Sigmoid colon (tissue), 7 donors: ENCODE measurements at places on chromosomes 16 and 17.

DNA sequence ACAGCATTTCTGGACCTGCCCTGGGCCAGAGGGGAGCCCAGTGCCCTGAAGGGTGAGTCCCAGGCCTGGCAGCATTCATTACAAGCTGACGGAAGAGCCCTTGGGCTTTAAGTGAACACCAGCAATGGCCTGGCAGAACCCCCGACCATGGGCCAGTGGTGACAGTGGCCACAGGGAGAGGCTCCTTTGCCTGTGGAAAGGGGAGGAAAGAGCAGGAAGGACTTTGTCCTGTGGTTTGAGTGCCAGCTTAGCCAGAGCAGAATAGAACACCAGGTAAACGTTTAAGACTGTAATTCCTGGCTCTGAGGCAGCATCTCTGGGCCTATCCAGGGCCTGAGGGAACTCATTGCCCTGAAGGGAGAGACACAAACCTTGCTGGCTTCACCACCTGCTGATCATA lies 34.3 kb upstream of the ATP2C2 start:
- no peak for DNase-seq

DNA sequence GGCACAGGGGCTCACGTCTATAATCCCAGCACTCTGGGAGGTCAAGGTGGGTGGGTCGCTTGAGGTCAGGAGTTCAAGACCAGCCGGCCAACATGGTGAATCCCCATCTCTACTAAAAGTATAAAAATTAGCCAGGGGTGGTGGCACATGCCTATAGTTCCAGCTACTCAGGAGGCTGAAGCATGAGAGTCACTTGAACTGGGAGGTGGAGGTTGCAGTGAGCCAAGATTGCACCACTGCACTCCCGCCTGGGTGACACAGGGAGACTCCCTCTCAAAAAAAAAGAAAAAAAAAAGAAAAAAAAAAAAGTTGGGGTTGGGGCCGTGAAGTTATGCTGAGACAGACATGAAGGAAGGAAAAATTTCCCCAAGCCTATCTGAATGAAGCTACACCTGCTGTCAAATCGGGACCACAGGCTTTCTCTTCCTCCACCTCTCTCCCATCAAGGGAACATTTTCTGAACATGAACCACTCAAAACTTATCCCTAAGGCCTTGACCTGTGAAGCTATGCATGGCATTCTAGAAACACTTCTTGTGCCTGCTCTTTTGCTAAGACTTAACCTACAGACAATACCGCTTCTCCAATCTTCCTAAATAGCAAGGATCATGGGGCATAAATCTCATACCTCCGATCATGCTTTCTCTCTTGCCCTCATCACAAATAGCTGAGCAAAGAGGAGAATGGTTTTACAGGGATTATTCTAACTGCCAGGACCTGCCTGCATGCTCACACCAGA lies 88.6 kb downstream of the CYTH1 start:
- no peak for DNase-seq

- no peak for DNase-seq
Observed at GRCh38 chr16:53689636-53690035, 14.0 kb downstream of the RPGRIP1L start.

DNA sequence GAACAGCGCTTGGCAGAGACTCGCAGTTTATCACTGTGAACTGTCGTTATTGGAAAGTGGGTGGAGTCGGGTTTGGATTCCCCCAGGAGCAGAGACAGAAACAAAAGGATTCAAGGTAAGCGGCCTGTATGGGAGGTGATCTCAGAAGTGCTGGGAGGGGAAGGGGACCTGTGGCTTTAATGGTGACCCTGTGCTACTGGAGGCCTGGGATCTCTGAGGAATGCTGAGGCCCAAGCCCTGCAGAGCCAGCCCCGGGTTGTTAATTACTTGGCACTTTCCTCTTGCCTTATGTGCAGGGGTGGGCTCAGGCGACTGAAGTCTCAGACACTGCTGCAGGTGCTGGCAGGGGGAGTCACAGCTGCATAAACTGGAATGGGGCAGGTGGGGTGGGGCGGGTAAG lies 27.4 kb downstream of the IRF8 start:
- DNase-seq: no peak

GRCh38 chr16:19809121-19809635 lies 75.5 kb downstream of the GPRC5B start:
- peak; percentile 49 for DNase-seq

GRCh38 chr16:75238132-75238852 lies 13.1 kb downstream of the BCAR1 start:
- DNase-seq: peak; percentile 96

- no peak for DNase-seq
Observed at GRCh38 chr17:35295686-35296085, 52.8 kb downstream of the SLFN5 start.

DNA sequence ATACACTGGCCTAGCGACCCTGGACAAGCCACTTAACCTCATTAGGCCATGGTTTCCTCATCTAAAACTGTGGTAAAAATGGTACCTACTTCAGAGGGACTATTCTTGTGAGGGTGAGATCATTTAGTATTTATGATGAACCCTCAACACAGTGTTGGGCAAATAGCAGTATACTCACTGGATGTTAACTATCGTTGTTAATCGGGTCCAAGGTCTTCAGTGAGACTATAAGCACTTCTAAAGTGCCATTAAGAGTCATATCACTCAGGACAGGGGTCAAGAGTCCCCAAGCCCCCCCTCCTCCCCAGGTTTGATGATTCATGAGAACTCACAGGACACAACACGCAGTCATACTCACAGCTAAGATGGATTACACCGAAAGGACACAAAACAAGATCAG lies 11.0 kb downstream of the TK2 start:
- DNase-seq: no peak

DNA sequence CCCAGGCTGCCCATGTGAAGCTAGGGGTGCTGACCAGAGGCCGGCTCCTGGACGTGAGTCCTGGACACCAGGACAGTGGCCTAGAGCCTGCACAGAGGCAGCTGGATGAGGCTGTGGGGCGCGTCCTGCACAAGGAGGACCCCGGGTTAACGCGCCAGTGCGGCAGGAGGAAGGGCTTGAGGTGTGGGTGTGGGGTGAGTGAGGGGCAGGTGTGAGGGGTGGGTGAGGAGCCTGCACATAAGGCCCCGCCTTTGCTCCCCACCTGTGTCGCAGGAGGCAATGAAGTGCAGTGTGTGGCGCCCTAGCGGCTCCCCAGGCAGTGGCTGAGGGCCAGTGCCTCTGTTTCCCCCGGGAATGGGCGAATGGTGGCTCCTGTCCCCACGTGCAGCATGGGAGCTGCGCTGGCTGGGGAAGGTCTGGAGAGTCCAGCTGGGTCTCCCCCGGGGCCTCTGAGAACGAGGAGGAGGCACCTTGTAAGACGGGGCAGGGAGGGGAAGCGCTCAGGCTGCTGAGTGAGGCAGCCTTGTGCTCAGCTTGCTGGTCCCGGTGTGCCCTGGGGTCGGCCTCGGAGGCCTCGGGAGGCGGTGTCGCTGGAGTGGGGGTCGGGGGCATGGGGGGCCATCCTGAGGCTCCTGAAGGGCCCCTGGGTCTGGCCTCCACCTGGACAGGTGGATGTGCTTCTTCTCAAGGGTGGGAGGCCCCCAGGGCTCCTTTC lies 3.2 kb downstream of the CD7 start:
- no peak for DNase-seq

- DNase-seq: no peak
Observed at GRCh38 chr17:44170499-44171201, at the start of gene ASB16. ASB16 (plus strand) TSS chr17:44170704; CDS start chr17:44170790, 86 bp downstream.

DNA sequence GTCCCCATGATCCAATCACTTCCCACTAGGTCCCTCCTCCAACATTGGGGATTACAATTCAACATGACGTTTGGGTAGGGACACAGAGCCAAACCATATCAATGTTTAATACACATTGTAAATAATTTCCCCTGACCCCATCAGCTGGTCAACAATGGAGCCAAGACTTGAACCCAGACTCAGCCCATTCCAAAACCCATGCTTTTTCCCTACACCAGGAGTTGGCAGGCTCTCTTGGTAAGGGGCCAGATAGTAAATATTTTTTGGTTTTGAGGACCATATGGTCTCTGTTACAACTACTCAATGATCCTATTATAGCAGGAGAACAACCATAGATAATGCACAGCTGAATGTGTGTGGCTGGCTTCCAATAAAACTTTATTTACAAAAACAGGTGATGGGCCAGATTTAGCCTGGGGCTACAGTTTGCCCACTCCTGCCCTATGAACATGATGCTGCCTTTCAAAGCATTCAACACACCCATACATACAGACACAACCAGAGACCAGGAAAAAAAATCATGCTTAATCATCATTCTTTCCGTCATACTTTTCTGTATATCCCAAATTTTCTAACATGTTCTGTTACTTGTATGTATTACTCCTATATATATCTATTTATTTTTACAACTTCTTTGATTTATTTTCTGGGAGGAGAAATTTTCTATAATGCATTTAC lies 22.1 kb upstream of the MSI2 start:
- no peak for DNase-seq

- DNase-seq: peak; percentile 78
Observed at GRCh38 chr16:19136549-19137196, 22.9 kb downstream of the ITPRIPL2 start.

DNA sequence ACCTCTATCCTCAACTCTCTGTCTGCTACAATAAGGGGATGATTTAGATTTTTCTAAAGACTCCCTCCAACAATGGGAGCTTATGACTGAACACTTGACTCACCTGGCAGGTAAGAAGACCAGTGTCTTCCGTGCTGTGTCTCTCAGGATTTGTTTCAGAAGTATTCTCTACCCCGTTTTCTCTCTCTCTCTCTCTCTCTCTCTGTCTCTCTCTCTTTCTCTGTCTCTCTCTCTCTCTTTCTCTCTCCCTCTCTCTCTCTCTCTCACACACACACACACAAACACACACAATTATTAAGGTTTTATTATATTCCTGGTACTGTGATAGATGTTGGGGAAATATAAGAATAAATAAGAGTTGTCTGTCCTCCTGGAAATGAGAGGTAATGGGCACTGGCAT lies 263.9 kb downstream of the TOX3 start:
- DNase-seq: no peak

DNA sequence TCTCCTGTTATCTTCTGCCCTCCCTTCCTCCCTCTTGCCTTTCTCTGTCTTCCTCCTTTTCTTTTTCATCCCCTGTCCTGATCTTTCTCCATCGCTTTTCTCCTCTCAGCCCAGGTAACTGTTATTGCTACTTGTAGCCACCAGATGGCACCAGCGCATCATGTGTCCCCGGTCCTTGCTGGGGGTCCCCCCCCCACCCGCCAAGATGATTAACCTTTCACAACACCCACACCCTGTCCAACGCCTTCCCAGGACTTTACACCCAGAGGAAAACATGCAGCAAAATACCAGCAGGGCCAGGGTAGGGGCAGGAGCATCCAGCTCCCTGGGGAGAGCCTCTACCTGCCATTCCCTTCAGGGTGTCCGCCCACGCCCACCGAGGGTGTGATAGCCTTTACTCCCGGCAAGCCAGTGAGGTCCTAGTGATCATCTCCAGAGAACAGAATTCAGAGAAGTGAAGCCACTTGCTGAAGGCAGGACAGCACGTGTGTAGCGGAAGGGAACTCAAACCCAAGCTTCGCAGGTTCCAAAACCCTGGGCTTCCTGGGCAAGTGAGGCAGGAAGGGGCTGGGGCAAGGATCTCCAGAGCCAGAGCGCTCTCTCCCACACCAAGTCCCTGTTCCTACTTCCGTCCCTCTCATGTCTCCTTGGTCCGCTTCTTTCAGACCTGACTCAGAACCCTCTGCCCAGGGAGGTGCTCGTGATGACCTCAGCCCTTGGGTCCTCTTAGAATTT lies 13.4 kb upstream of the TAC4 start:
- DNase-seq: no peak

DNA sequence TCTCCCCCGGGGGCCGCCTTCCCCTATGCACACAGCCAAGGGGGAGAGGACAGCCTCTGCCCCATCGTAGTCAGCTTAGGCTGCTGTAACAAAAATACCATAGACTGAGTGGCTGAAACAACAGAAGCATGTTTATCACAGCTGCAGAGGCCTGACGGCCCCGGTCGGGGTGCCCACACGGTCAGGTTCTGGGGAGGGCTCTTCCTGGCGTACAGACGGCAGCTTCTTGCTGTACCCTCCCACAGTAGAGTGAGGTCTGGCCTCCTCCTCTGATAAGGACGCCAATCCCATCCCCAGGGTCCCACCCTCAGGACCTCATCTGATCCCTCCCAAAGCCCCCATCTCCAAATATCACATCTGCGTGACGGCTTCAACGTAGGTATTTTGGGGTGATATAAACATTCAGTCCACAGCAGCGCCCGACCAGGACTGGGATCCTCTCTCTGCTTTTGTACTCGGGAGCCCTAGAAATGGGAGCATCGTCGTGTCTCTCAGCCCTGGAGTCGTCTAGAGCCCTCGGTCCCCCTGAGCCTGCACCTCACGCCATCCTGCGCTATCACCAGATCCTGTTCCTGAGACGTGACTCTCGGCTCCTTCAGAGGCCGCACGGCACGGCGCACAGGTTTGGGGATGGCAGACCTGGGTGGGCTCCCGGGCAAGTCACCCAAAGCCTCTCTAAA lies 67.8 kb downstream of the RPH3AL start:
- peak; percentile 57 for DNase-seq

GRCh38 chr16:75635036-75635435 lies 12.0 kb upstream of the ADAT1 start:
- no peak for DNase-seq

GRCh38 chr17:40311575-40311974 lies 2.6 kb downstream of the RARA start:
- DNase-seq: peak; percentile 87

GRCh38 chr16:83420206-83420760 lies 387.5 kb upstream of the HSBP1 start:
- no peak for DNase-seq

- DNase-seq: peak; percentile 75
Observed at GRCh38 chr17:33750943-33751701, 458.0 kb upstream of the ASIC2 start.

- peak; percentile 7 for DNase-seq
Observed at GRCh38 chr16:54351171-54351570, 64.6 kb upstream of the IRX3 start.

DNA sequence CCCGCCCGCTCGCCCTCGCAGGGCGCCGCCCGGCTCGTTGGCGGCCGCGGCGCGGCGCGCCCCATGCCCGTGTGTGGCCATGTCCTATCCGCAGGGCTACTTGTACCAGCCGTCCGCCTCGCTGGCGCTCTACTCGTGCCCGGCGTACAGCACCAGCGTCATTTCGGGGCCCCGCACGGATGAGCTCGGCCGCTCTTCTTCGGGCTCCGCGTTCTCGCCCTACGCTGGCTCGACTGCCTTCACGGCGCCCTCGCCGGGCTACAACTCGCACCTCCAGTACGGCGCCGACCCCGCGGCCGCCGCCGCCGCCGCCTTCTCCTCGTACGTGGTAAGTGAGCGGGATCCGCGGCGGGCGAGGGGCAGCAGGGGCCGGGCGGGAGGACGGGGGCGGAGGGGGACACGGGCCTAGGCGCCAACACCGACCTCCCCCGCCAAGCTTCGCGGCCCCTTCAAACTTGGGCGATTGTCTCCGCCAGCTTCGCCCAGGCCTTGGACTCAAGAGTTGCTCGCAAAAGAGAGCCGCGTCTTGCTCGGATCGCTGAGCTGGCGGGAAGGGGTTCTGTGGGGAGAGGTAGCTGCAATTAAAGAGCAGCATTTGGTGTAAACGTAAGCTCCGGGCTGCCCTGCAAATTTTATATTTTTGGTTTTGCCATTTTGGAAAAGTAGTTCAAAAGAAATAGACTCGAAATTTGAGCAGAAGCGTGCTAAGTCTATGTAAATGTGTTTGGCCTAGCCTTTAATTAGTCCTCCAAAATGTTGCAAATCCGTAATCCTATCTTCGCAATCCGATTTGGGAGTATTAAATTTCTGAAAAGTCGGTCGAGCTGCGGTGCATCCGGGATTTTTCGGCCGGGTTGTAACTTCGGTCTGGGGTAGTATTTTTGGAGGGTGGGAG lies 702 bp downstream of the IRX5 start:
- no peak for DNase-seq
